Left renal cortex interstitium (tissue), 4 donors: ENCODE measurements at places on chromosomes 4 and X.

GRCh38 chrX:110216027-110216426 lies 101.9 kb downstream of the AMMECR1 start:
- DNase-seq, result no peak

DNA sequence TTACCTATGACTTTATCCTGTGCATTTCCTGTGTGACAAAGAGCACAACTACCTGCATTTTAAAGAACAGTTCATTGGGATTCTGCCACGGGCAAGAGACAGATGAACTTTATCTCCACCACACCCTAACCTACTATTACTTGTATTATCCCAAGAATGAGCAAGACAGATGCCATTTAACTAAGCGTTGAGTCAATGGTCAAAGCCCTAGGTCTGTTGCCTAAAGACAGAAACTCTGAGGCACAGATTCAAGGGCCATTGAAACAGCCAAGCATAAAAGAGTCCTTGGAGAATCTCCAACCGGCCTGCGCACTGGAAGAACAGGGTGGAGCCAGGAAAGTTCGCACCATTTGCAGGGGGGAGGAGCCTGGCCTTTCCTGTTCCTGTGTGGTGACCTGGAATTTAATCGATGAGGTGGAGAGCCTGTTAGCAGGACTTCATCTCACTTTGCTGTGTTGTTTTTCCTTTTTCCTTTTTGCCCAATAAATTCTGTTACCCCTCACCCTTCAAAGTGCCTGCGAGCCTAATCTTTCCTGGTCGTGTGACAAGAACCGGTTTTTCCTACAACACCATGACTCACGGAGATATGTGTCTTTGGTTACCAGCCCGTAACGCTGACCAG lies 146.4 kb upstream of the DIAPH2 start:
- no peak for DNase-seq

- DNase-seq, result no peak
Observed at GRCh38 chr4:38185406-38186144, 225.4 kb downstream of the PTTG2 start.

GRCh38 chr4:1842993-1843448 lies 12.9 kb downstream of the LETM1 start:
- DNase-seq, result no peak

GRCh38 chrX:9765072-9765736 lies 443 bp downstream of the GPR143 start:
- no peak for DNase-seq

DNA sequence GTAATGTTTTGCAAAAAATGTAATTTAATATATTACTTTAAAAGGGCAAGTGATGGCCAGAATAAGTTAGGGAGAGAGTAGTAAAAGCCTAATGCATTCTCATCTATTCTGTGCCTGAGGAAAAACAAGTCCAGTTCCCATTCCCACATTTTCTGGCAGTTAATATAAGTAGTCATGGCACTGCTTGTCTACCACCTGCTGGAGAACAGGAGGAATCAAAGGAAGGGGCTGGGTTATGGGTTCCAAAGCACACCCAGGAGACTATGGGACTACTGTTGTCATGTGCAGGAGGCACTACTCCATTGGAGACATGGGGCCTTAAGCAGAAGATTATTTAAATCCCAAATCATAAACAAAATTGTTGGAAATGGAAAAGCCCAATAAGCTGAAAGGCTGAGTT lies 2618.6 kb downstream of the ARAP2 start:
- DNase-seq, result no peak

GRCh38 chrX:154025230-154025629 lies 5.5 kb upstream of the IRAK1 start:
- no peak for DNase-seq

DNA sequence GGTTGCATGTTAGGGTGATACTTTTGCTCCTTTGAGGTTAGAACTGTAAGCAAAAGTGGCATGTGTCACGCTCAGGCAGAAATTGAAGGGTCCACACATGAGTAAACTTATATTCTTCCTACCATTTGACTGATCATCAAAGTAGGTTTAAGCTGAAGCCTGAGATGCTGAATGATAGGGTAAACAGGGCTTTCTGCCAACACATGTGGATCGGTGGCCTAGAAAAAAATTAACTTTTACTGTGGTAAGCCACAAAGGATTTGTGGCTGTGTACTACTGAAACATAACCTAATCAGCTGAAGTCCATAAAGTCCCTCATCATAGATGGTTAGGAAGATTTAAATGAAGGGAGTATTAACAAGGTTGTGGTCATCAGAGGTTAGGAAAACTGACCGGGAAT lies 1070.1 kb downstream of the STPG2 start:
- DNase-seq, result no peak

DNA sequence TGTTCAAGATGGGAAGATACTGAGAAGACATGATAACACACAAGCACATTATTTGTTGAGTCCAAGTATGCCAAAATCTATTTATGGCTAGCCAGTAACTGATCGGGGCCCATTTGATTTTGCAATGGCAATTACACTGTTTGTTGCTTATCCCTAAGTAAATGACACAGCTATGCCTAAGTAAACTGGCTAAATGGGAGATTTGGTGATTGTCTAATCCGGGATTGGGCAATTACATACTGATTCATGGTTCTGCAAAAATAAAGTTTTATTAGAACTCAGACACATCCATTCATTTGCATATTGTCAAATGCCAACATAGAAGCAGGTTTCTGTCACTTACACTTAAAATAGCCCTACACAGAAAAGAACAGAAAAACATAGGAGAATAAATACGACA lies 140.2 kb upstream of the TBL1X start:
- no peak for DNase-seq

- no peak for DNase-seq
Observed at GRCh38 chr4:115357776-115358175, 244.4 kb upstream of the NDST4 start.

DNA sequence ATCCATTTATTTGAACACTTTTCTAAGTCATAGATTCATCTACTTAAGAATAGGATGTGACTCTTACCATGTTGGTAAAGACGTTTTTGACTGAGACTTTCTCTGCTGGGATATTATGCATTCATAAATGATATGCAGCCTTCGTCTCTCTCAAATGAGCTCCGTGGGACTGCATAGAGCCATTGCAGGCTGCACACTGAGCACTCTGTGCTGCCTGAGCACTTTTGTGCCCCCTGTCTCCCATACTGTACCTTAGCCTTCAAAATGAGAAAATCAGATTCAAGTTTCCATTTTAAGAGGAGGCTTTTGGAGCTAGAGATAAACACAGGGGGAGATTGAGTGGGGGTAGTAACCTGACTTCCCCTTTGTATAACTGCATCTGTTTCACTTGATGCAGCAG lies 433.6 kb downstream of the ZIC3 start:
- no peak for DNase-seq

DNA sequence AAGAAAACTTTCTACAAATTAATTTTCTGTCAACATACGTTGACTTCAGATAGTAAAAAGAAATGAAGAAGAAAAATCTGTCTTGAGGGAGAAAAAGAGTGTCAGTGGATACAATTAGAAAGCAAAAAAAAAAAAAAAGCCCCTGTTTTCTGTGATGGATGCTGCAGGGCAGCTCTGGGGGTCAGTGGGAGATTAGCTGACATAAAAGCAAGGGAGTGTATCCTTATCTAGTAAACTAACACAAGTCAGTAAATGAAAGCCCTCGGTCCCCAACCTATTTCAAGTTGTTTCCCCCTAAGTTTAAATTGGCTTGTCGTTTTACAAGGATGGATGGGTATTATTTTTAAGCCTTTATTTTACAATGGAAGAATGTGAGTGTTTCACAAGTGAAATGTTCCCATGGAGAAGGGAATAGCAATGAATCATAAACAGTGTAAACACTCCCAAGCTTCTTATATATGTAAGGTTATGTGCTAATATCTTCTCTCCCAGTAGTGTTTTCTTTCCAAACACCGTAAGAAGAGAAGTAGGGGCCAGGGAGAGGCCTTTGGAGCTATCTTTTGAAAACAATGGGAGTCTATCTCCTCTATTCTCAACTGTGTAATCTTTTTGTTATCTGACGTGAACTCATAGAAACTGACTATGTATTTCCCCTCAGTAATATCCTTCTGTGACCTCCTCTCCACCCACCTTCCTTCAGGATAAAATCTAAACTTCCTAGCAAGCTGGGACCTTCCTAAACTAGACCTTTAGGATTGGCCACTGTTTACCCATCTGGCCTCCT lies 347.7 kb downstream of the FBXO8 start:
- no peak for DNase-seq

GRCh38 chr4:73822389-73822788 lies 14.1 kb upstream of the CXCL6 start:
- DNase-seq, result no peak

DNA sequence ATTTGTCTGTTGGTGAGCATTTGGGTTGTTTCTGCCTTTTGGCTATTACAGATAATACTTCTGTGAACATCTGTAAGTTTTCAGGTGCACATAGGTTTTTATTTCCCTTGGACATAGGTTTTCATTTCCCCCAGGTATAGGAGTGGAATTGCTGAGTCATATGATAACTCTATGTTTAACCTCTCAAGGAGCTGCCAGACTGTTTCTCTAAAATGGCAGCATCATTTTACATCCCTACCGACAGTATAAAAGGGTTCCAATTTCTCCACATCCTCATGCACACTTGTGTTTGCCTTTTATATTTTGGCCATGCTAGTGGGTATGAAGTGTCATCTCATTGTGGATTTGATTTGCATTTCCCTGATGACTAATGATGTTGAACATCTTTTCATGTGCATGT lies 53.5 kb downstream of the TMEM164 start:
- no peak for DNase-seq

DNA sequence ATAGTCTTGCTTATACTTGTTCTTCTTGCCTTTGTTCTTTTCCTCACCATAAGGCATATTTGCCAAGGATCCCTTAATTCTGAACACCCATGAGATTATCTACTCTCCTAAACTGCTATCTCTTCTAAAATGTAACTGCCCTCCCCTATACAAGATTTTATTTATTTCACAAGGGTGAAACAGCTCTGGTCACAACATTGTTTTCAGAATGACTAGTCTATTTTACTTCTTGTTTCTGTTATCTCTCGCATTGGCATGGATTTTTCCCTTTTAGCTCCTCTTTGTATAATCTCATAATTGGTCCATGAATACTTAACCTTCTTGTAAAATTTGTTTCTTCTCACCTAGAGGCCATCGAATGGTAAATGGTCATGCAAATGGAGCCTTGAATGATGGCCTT lies 17.2 kb upstream of the COL25A1 start:
- no peak for DNase-seq

DNA sequence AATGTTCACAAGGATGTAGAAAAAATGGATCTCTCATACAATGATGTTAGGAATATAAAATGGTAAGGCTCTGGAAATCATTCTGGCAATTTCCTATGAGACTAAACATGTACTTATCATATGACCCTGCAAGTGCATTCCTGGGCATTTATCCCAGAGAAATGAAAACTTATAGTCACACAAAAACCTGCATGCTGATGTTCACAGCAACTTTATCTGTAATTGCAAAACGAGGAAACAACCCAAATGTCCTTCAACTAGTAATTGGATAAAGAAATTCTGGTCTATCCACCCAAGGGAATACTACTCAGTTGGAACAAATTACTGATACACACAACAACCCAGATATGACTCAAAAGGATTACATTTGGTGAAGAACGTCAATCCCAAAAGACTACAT lies 14.5 kb downstream of the ZCCHC18 start:
- no peak for DNase-seq

GRCh38 chr4:183876268-183876934 lies 28.7 kb upstream of the STOX2 start:
- peak; percentile 29 for DNase-seq

DNA sequence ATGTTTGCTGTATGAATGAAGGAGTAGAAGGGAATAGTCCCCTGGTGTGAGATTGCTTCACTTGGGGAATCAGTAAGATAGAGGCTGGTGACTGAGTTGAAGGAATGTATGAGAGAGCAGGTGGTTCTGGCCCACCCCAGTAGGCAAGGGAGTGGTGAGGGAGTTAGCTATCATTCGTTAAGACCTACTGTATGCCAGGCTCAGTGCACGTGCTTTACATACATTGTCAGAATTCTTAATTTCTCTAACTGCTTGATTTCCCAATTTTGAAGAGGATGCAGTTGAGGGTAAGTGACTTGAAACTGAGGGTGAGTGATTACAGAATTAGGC lies 700 bp downstream of the VMA21 start:
- no peak for DNase-seq

DNA sequence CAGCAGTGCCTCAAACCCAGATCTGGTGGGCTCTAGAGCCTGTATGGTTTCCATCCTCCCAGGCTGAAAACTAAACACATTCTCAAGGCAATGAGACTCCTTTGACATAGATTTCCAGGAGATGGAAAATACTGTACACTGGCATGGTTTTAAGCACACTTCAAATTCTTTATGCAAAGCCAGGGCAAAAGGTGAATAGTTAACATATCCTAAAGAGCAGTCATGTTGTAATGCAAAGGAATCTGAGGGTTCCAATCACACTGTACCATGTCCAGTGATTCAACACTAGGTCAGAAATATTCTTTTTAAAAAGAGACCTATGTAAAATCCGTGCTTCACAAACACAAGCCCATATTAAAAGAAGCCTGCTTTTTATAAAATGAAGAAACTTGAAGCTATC lies 195.3 kb downstream of the QDPR start:
- DNase-seq, result no peak

- no peak for DNase-seq
Observed at GRCh38 chr4:145956288-145956890, 17.8 kb upstream of the ZNF827 start.

DNA sequence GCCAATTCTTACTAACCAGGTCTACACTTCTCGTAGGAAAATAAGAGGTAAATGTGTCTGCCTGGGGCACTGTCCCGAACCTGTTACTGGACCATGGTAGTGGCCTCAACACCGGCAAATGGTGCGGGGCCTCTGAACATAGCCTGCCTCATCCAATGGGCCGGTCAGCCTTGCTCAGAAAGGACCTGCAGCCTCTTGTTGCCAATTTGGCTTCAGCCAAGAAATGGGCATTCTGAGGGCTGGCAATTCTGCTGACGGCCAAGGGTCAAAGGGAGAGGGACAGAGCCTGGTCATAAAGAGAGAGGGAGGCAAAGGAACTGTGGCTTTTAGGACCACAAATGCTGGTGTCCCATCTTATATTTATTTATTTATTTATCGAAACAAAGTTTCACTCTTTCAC lies 69.5 kb upstream of the ATP6AP2 start:
- DNase-seq, result no peak

DNA sequence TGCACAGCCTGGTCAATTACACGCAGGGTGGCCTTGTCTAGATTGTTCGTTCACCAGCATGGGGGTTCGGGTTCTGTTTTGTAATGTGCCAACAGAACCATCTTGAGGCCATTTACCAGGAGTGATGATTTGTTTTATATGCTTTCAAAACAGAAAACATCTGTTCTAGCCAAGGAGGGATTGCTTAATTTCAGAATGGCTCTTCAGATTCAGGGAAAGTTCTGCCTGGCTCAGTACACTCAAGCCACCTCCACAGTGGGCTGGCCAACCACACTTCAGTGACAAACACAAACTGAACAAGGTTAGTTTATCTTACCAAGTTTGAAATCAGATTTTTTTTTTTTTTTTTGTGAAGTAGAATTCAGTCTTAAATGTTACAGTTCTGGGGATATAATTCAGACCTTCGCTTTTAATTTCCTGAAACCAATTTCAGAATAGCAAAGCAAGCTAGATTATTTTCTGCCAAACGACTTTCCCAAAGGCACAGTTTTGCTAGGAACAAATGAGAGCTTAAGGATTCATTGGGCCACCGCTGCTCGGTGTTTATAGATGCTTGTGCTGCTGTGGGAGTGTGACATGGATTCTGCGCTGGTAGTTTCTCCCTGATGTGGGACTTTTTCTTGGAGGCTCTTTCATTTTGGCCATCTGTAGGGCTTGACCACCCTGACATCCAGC lies 23.4 kb downstream of the SMS start:
- no peak for DNase-seq
